ENCODE measurements at places on chromosomes 1 and 21.

GRCh38 chr1:206062464-206062863 is 9.5 kb downstream of the RHEX start:
- no peak for ATAC-seq

DNA sequence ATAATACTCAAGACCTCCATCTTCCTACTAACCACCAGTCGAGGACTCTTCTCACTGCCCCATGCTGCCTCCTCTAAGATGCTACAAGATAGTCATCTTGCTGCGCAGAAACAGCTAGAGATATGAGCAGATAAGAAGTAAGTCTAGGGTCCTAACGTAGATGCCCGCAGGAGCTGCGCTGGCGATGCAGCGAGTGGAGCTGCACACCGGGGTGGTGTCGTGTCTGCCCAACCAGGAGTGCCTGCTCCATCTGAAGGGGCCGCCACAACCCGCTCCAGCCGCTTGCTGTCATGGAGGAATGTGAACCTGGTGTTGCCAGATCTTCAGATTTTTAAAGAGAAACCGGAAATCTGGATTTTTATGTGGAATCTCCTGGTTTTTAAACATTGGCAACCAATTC is 175.1 kb downstream of the VPS13D start:
- ATAC-seq: no peak

DNA sequence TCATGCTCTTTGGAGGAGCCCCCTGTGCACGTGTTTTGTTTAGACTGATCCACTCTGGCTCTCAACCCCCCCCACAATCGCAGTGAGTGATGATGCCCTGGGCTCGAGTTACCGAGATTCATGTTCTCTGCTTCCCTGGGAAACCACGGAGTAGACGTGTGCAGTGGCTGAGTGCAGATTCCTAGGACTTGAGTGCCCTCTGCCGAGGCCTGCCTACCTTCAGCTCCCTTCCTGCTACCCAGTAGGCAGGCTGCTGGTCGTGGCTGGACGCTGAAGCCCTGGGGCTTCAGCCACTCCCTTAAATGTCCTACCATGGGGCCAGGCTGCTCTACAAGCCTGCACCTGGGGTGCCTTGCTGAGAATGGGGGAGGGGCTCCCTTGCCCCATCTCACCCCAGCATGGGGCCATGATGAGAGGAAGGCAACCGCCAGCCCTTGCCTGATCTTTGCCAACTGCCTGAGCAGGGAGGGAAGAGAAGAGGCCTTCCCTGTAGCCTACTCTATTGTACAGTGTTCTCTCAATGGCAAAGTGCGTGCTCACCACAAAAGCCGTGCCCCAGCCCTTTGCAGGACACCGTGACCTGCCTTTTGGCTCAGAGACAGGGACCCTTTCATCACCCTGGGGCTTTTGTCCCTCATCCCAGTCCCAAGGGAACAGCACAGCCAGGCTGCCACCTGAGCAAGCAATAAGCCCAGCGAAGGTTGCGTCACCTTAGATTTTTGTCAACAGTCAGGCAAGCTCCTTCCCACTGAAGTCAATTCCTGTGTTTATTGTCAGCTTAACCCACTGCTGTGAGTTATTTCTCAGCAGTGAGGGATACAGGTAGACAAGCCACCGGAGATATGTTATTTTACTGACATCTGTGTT is 4.1 kb upstream of the GRIK3 start:
- peak; percentile 86 for ATAC-seq

GRCh38 chr1:205474571-205474970 is 18.7 kb upstream of the BLACAT1 start:
- ATAC-seq: no peak

DNA sequence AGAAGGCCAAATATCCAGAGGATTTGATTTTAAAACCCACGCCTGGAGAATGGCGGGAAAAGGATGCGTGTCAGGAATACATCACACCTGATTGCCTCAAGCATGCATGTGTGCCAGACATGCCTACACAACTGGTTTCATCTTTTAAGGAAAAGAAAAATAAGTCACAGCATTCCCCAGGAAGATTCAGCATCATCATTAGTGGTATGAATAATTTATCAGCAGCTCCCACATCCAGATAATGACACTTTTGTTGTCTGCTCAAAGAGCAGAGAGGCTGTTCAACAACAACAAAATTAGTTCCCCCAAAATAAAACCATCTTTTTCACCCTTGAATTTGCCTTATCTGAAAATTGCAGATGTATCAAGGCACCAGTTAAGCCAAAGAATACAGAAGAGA is 328.6 kb upstream of the C1orf87 start:
- no peak for ATAC-seq

DNA sequence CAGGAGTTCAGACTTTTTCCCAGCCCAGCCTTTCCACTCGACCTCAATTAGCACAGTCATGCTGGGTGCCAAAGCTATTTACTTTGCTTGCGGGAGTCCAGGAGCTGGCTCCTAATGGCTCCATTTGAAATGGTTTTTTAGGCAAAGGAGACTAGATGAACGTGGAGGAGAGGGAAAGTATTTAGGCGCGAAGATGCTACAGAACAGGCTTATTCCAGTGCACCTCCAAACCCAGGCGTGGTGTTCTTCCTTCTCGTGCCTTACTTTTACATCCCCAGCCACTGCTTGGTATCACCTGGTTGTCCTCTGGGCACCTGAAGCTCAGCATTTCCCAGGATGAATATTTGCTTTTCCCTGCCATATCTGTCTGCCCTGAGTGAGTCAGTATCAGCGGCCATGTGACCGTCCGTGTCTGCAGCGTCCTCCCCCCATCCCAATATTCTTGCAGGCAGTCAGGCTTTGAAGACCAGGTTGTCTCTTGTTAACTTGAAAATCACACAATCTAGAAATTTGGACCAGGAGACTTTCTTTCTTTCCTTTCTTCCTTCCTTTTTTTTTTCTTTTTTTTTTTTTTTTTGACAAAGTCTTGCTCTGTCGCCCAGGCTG is 198.5 kb downstream of the DYRK1A start:
- no peak for ATAC-seq

DNA sequence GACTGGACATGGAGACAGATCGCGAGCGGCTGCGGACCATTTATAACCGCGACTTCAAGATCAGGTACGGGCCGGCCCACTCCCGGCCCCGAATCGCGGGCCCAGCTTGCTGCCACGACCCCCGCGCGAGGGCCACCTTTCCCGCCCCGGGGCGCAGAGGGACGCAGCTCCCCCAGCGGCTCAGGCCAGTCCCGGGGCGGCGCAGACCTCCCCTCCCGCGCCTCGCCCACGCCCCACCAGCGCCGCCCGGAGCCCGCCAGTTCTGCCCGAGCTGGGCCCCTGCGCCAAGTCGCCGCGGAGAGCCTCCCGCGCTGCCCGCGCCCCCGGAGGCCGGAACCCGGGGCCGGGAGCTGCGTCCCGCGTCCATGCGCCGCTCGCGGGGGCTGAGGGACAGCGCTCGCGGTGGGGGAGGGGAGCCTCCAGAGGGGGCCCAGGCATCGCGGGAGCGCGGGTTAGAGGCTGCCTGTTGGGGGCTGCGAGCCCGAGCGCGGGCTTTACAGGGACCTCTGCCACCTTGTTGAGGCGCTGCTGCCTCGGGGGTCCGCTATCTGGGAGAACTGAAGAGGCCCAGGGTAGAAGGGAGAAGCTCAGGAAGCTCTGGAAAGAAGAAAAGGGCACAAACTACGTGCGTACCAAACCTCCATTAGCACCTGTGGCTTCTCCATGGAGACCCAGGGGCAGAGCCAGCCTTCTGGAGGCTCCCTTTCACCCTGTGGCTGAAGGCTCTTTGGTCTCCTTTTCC is 698 bp downstream of the MOV10 start:
- ATAC-seq: peak; percentile 85

GRCh38 chr1:197467881-197468280 is 199.8 kb downstream of the CRB1 start:
- no peak for ATAC-seq

- ATAC-seq: no peak
These were observed 497.0 kb downstream of the RWDD3 start for GRCh38 chr1:95730986-95731385.

- ATAC-seq: no peak
These were observed 34.6 kb downstream of the TNR start for GRCh38 chr1:175708787-175709186.

DNA sequence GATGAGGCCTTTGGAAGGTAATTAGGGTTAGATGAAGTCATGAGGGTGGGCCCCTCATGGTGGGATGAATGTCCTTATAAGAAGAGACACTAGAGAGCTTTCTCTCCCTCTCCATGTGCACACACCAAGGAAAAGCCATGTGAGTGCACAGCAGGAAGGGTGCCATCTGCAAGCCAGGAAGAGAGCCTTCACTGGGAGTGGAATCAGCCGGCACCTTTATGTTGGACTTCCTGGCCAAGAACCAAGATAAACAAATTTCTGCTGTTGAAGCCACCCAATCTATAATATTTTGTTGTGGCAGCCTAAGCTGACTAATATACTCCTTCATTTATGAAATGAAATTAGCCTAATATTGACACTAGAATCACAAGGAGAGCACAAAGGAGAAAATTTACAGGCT is 38.2 kb upstream of the PKP1 start:
- no peak for ATAC-seq

All from motor neuron (in vitro differentiated cells).